ENCODE measurements at places on chromosomes 2 and 18.

- DNase-seq = no peak
Measured at GRCh38 chr2:170420961-170421687, 243.2 kb downstream of the MYO3B start.

GRCh38 chr2:11419781-11420180 is 46.2 kb downstream of the E2F6 start:
- DNase-seq = no peak

DNA sequence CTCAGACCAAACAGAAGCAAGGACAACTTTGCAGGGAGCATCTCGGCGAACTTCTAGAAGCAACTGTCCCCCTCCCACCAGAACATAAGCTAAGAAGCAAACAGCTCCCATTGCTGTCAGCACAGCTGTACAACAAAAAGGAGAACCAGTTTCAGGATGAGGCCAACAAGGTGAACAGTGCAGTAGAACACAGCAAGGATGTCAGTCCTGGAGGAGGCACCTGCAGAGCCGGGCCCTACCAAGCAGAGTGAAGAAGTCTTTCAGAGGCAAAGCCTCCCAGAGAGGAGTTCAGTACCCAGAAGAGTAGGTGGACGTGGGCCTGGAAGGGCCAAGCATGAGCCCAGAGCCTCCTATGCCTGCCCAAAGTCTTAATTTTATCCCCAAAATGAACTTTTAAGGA is 1.0 kb downstream of the PASK start:
- DNase-seq = no peak

GRCh38 chr2:72778410-72778809 is 47.4 kb downstream of the EXOC6B start:
- no peak for DNase-seq

GRCh38 chr18:36015629-36016028 is 43.1 kb downstream of the RMP24 start:
- no peak for DNase-seq

DNA sequence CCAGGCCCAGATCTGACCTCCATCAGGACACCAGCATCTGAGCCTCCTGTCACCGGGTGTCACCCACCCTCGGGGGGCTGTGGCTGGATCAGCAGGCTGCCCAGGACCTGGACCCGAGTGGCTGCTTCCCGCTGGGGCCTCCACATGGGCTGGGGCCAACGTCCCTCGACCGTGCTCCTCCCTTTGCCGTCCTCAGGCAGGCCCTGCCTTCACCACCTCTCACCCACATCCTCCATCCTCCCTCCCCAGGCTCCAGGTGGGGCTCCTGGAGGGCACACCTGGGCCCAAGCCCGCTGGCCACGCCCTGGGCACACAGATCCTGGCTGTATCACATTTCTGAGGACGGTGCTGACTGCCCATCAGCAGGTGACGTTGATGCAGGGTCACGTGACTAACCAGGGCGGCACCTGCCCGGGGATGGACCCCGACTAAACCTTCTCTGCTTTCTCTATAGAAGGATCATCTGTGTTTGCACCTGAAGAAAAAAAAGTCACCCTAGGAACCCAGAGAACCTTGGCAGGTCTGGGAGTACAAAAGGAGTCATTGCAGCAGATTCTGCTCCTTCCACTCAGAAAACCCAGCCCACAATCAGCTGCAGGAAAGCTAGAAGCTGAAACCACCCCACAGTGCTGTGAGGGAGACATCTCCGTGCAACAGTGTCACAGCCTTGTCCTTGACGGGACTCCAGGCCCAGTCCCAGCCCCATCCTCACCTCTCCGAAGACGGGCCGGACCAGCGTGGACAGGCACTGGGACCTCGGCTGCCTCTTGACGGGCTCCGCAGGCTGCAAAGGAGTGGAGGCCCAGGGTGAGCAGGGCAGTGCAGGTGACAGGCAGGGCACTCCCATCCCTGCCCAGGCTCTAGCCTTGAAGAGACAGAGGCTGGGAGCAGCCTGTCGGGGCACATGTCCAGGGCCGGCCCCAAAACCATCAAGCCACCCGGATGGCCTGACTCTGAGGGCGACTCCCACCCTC is 11.2 kb downstream of the STK25 start:
- no peak for DNase-seq

- DNase-seq = no peak
Measured at GRCh38 chr2:110662560-110662959, 15.3 kb downstream of the BUB1 start.

GRCh38 chr2:32220445-32220844 is 44.2 kb downstream of the NLRC4 start:
- no peak for DNase-seq

- no peak for DNase-seq
Measured at GRCh38 chr2:12096051-12096787, 349.8 kb downstream of the LPIN1 start.

DNA sequence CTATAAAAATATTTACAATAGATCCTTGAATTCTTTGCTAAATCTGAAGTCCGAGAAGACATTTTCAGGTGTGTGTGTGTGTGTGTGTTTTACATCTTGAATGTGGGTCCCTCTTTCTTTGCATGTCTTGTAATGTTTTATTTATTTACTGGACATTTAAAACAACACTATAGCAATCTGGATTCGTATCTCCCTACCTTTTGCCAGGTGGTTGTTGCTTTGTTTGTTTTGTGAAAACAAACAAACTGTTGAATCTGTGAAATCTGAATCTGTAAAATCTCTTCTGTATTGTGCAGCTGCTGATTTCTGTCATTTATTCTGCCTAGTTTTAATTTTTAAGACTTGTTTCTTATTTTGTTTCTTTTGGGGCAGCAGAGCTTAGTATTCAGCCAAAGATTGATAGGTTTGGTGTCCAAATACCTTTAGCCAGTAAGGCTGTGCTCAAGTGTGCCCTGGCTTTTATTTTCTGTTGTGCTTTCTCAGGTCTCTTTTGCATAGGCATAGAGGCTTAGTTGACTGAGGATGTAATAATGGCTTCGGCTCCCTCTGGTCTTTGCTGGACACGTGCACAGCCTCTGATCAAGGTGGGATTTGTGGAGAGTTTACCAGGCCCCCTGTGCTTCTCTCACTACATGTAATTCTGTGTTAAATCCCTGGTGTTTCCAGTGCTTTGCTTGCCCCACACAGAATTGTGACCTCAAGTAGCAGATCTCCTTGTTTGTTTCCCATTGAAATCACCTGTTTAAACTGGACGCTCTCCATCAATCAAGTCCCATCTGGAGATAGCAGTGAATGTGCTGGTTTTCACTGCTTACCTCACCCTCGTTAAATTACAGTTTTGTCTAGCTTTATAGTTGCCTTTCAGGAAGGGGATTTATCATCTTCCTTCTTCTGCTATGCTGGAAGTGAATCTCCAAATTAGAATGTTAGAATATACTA is 71.1 kb downstream of the BIRC6 start:
- DNase-seq = no peak

DNA sequence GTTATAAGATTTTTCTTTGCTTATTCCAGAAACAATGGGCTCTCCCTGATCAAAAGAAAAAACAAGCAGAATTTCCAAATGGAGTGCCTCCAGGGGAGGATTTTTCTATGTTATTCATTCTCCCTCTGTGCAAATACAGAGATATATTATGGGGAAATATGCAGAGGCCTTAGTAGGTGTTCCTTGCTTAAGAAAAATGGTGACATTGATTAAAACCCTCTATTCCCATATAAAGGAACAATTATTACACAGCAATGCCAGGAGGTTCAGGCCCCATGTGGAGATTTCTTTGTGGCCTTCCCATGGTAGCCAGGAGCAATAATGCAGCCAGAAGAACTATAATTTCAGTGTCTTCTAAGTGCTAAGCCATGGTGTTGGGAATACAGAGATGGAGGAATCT is 255.9 kb upstream of the CXCR4 start:
- DNase-seq = no peak

DNA sequence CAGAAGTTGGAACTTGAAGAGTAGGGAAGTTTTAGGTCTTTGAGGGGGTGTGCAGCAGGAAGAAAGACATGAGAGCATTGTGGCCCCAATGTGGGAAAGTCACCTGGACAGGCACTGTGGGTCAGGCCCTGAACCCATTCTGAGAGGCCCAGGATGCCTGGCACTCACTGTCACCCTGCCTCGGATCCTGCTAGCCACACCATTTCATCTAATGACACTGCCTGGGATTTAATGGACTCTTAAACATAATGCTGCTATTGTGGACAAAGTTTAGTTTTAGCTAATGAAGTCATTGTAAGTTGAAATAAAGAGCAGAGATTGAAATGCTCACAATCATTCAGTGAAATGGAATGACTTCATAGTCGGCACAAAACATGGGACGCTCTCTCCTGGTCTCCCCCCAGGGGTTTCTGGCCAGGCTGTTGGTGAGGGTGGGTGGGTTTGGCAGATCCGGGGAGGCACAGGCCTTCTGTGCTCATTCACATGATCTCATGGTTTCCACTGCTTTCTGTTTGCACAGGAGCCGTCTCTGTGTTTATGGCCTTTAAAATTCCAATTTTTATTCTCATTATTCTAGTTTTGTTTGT is 141.8 kb upstream of the KLHL29 start:
- no peak for DNase-seq

DNA sequence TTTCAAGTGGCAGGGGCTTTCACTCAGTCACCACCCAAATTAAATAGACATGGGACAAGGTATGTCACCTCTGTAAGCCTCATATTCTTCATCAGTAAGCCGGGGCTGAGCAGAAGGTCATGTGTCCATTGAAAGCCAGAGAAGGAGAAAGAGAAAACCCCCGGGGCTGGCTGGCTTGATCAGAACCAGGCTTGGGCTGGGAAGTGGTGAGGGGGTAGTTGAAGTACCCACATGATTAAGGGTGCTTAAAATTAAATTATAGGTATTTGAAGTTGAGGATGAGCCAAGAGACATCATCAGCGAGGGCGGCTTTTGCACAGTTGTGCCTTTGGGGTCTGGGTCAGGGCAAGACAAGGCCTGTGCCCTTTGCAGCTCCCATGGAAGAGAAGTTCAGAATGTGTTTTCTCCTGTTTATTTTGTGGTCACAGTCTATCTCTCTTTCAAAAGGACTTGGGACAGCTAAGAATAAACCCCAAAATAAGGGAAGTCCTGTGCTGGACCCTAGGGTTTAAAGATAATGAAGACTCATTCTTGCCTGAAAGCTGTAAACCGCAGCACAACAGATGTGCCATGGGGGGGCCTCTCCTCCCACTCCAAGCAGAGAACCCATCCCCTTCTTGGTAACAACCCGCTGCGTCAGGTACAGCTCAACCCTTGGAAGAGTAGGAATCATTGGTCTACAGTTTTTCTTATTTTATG is 10.7 kb downstream of the DBI start:
- no peak for DNase-seq

GRCh38 chr2:182144776-182145165 is 159.1 kb downstream of the PPP1R1C start:
- no peak for DNase-seq

DNA sequence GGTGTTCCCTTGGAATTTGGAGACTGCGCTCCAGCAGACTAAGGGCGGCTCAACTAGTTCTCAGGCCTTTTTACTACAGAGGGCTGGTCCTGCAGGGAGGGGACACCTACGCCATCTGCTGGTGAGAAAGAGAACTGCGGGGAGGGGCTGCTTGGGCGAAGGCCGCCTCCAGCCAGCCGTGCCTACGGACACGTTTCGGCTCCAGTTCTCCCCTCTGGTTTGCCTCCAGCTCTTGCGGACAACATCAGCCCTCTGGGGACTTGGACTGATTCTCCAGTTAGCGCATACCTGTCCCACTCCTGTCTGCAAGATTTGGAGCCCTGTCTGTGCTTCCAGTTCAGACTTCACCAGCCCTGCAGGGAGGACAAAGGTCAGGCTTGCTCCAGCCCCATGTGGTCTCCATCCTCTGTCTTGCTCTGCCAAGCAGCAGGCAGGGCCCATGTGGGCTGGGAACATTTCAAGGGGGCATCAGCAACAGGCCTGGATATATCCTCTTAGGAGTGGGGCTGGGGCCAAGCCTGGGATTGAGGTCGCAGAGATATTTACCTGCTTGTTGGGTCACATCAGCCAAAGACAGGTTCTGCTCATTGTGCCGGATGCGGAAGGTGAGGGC is 10.3 kb downstream of the PTPRN start:
- DNase-seq = peak; percentile 96

DNA sequence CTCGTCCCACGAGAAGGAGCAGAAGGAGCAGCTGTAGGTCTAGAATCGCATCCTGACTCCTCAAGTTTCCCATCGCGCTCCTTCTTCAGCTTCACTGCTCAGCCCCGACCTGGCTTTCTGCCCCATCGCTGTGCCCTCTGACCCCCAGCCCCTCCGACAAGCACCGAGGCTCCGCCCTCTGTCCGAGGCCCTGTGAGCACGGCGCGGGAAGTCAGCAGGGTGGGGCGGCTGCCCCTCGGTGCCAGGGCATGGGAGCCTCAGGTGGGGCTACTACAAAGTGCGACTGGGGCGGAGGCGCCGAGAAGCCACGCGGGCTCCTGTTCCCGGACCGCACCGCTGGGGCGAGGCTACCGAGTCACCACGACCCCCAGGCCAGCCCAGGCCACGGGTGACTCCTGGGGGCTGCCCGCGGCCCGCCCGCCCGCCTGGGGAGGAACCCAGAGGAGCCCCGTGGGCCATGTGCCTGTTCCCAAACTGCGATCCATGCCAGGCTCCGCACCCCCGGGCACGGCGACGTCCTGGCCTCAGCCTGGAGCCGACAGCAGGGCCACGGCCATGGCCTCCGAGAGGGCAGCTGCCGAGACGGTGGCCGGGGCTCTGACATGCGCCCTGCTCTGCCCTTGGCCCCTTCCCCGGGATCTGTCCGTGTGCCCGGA is 36.6 kb upstream of the ID2 start:
- DNase-seq = no peak

DNA sequence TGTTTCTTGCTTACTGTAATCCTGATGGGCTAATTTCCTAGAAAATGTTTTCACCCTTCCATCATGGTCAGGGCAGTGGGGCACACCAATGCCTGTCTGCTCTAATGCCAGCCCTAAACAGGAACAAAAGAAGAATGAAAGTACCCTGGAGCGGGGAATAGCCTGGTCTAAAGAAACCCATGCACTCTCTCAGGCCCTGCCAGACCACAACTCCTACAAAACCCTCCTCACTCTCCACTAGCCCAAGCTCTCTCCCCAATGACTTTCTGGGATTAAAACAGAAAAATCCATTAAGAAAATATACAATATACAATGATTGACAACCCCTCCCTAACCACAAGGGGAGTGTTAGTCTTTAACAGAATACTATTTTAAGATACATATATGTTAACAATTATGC is 67.6 kb downstream of the AAK1 start:
- DNase-seq = no peak

GRCh38 chr18:66560094-66560493 is 43.8 kb downstream of the CDH19 start:
- DNase-seq = no peak

GRCh38 chr18:48777744-48778116 is 173.0 kb downstream of the SMAD7 start:
- no peak for DNase-seq

GRCh38 chr2:205685314-205686055 is 3.2 kb downstream of the NRP2 start:
- peak; percentile 29 for DNase-seq

GRCh38 chr2:180742801-180743200 is 237.6 kb upstream of the UBE2E3 start:
- DNase-seq = no peak

- no peak for DNase-seq
Measured at GRCh38 chr18:33853187-33853586, 275.2 kb downstream of the ASXL3 start.
